ENCODE measurements at places on chromosomes 11 and 22. TPM values are rescaled to one million over a fixed set of nuclear protein-coding genes. Genes with fewer than 3 reads are reported as not detected.

DNA sequence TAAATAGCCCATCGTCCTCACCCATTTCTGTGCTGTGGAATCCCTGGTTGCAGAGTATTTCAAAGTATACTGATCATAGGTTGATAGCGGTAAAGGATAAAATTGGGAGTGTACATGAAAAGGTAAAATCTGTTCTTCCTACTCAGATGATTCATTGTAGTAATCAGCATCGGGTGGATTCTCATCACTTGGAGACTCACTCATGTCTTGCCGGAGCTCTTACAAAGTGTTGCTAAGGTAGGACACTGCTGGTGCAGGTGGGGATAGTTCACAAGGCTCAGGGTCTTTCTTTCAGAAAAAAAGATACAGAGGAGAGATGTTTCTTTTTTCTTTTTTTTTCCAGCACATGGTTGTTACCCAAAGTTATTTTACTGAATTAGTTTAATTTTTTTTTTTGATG lies 84.8 kb downstream of the MTNR1B start:
- no peak for DNase-seq

Gene CRYAB
- 8,011 TPM for total RNA-seq

DNA sequence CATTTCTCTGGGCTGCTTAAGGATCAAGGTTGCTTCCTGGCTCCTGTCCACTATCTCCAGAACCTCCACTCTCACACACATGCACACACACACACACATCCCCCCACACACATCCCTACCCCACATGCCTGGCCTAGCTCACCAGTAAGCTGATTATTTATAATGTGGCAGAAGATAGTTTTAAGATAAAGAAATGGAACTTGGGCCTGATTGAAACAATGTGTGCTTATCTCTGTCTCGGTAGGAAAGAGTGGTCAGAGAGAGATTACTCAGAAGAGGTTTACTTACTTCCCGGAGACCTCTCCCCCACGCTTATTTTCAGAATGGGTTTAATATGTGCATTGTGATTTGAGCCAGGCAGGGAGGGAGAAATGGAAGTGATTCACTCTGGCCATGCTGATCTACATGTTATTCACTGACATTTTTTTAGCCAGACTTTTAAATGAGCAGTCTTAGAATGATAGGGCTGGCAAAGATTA lies 422.4 kb downstream of the TENM4 start:
- DNase-seq, result no peak

Gene BIRC2
- 28.9 TPM for total RNA-seq

Gene CCDC116
- not detected for total RNA-seq

Gene OR52N4
- total RNA-seq, result not detected

Measured in heart right ventricle (tissue), 16 donors.